ENCODE measurements at places on chromosomes 6 and 20. TPM values are rescaled to one million over a fixed set of nuclear protein-coding genes. Genes with fewer than 3 reads are reported as not detected.

CAGE1 gene
- total RNA-seq = not detected

TSPO2 gene
- total RNA-seq = 0.79 TPM

FRMD1 gene
- total RNA-seq = 0.20 TPM

ECT2L gene
- 0.10 TPM for total RNA-seq

DNA sequence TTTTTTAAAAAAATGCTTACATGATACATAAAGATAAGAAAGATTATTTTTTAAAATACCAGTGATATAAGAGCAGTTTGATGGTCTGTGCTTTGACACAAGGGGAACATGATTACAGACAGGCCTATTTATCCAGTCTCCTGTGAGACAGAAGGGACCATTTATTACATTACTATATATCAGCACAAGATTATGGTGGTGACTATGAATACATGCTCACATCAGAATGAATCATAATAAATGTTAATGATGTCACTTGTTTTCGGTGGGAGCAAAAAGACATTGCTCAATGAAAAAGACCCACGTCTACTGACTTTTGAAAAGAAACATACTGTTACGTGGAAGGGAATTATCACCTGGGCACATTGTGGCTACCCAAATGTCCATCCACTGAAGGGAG, 455.1 kb downstream of the CDC5L start:
- DNase-seq = no peak

DNA sequence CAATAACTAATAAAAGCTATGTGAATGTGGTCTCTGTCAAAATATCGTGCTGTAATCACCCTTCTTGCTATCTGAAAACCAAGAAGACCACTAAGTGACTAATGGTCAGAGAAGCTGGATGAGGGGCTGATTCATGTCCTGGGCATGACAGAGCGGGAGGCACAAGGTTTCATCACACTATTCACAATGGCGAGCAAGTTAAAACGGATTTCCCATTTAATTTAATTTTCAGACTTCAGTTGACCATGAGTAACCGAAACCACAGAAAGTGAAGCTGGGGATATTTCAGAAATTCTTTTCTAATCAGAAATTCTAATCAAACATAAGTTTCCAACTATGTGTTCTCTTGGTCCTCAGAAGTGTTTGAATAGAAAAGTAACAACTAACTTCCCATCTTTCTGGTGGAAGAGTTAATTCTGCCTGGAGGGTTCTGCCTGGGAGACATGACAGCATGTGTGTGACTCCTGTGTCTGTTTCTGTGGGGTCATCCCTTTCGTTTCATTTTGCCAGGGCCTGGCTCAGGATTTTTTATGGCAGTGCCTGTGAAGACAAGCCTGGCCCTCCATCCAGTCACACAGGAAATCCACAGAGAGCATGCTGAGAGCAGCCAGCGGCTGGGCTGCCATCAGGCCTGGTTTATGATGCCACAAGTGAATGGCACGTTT, 98.9 kb downstream of the FAM120B start:
- no peak for DNase-seq

DNA sequence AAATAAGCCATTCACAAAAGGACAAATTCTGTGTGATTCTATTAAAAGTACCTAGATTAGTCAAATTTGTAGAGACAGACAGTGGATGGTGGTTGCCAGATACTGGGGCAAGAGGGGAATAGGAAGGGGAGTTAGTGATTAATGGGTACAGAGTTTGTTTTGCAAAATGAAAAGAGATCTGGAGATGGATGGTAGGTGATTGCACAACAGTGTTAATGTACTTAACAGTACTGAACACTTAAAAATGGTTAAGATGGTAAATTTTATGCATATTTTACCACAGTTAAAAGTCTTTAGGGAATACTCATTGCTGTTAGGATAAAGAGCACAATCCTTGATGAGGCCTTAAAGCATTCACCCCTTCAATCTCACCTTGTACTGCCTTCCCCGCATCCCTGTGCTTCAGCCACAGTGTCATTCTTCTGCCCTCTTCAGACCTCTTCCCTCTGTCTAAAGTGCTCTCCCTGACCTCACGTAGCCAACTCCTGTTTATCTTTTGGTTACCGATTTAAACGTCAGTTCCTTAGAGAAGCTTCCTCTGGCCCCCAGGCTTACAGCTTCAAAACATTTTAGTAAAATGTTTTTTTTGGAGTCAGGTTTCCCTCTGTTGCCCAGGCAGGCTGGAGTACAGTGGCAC, 11.8 kb downstream of the PSMF1 start:
- no peak for DNase-seq

DNA sequence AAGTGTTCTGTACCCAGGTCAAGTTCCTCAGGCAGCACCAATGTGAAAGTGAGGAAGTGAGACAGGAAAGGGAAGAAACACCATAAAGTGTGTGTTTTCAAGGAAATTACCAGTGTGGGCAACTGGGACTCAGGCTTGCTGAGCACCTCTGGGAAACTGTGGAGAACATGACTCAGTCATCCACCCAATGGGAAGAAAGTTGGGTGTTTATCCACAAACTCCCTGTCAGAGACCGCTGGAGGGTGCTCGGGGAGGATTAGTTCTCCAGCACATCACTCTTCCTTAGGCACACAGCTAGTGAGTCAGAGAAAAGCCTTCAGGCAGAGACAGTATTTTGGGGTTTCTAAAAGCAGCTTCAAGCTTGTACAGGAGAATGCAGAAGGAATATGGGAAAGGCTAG, 93.6 kb downstream of the PCSK2 start:
- DNase-seq = no peak

- peak; percentile 37 for DNase-seq
Measured at GRCh38 chr6:4936681-4937041, 67.2 kb downstream of the RPP40 start.

DNA sequence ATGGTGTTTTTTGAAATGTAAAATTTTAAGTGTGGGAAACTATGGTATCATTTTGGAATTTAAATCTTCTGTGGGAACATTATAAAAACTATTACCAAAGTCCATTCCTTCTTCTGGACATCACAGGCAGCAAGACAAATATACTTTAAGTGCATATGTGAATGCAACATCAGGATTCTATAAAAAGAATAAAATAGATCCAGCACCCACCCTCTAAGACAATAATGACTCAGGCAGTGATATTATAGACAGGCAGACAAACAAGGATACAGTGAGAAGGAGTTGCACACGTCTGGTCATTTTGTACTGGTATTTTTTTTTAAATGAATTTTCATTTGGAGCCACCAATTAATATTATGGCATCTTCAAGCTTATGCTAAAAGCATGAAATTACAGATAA, 21.1 kb upstream of the NEDD9 start:
- DNase-seq = no peak

DNA sequence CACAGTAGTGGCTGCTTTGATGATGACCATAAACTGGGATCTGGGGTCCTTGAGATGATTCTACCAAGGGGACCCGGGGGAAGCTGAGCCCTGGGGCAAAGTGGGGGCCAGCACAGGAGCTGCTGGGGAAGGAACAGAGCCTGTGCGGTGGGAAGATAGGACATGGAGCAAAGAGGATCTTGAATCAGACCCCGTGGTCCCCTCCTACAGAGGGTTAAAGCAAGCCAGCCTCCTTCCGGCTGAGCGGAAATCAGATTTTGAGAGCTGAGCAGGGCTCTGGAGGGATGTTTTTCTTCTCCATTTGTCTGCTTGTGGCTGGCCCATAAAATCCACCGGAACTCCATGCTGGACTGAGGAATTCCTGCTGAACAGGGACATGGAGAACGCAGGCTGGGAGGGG, 10.1 kb upstream of the TCF15 start:
- DNase-seq = no peak

DNA sequence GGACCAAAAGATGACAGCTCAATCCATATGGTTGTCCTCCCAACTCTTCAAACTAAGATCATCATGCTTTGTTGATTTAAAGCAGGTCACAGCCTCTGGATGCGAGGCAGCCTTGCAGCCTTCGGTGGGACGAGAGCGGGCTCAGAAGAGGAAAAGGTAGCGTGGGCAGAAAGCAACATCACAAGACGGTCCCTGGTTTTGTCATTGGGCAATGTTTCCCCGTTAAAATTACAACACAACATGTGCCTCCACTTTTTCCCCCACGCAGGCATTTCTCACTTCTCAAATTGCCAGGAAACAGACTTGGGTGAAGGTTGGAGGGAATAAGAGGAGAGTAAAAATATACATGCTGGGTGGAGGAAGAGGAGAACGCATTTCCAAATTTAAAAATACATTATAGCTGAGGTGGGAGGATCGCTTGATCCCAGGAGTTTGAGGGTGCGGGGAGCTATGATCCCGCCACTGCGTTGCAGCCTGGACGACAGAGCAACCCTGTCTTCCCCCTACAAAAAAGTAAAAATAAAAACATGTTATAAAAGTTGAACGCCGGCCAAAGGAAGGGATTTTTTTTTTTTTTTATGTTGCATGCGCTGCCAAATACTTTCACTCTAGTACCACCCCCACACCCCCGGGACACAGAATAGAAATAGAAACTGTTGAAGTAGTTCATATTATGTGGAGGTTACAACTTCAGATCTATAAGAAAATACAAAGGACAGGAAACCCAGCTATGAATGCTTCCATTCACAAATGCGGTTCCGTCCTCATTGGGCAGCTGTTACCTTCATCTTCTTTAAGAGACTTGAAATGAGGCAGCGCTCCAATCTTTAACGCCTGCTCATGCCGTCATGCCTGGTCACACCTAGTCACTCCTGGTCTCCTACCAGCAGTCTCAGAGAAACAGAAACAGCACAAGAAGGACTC, 13.9 kb upstream of the NAA20 start:
- DNase-seq = peak; percentile 70

GRCh38 chr6:129696028-129696418, 14.0 kb downstream of the ARHGAP18 start:
- no peak for DNase-seq
